ENCODE measurements at places on chromosomes 2 and 18. TPM values are rescaled to one million over a fixed set of nuclear protein-coding genes. Genes with fewer than 3 reads are reported as not detected.

- DNase-seq: no peak
Observed at GRCh38 chr2:223538920-223539440, 63.2 kb downstream of the SCG2 start.

Gene MYO3B
- not detected for total RNA-seq

GRCh38 chr2:182887753-182888415, 21.4 kb upstream of the FRZB start:
- DNase-seq: no peak

Gene CCDC141
- 32.4 TPM for total RNA-seq

DNA sequence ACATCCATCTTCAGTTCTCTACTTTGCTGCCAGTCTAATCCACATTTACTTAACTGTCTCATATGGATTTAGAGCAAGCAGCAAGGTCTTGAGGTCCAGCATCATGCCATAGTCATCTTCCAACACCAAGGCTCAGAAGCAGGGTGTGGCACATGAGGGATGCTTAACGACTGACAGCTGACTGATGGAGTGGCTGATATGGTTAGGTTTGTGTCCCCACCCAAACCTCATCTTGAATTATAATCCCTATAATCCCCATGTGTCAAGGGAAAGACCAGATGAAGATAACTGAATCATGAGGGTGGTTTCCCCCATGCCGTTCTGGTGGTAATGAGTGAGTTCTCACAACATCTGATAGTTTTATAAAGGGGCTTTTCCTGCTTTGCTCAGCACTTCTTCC, 257.3 kb downstream of the NBAS start:
- peak; percentile 59 for DNase-seq

GRCh38 chr2:129400826-129401225, 578.6 kb upstream of the RAB6C start:
- no peak for DNase-seq

Gene CCDC102B
- total RNA-seq: 22.1 TPM

GRCh38 chr2:187541086-187542085, 12.8 kb downstream of the TFPI start:
- DNase-seq: peak; percentile 80

GRCh38 chr2:96157649-96158553, 12.7 kb upstream of the DUSP2 start:
- DNase-seq: no peak

Gene NT5C1B
- not detected for total RNA-seq

DNA sequence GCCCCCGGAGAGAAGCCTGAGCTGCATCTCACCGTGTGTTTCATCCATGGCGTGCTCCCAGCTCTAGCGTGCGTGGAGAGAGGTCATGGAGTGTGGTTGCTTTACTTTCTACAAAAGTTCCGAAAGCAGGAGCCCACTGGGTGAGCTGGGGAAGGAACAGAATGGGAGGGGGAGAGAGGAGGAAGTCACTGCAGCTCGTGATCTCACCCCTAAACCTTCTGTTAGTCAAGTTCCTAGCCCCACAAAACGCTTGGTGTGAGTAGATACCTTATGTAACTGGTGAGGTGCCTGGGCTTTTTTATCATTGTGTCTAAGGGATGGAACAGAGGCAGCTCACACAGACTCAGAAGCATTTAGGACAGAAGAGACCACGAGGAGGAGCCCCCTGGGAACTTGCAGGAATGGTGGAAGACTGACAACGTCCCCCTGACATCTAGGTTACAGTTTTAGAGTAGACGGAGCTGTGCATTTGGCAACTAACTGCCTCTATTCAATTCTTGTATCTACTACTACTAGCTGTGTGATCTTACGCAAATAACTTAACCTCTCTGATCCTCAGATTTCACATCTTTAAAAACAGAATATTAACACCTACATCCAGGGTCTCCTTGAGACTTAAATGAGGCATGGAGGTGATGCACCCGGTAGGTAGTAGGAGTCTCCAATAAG, 123.3 kb downstream of the ARL4C start:
- DNase-seq: no peak

Gene IL1R2
- total RNA-seq: not detected

GRCh38 chr18:9109523-9109922, 7.0 kb downstream of the NDUFV2 start:
- DNase-seq: no peak

- DNase-seq: no peak
Observed at GRCh38 chr2:85799215-85799956, 45.6 kb downstream of the ATOH8 start.

Gene TSPYL6
- total RNA-seq: not detected

DNA sequence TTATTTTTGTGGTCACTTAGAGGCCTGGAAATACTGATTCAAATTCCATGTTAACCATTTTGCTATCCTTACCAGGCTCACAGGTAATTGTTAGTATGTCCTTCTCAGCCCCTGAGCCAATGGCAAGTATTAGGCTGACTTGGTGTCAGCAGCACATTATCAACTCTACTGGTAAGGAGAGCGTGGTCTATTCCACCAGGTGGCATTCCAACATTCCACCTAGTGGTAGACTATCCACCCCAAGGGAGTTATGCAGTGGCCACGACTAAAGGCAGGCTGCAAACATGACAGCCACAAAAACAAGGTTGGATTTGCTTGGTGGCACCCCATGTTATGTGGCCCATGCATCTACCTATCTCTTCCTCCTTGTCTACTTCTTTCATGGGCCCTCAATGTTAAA, 31.8 kb upstream of the GCC2 start:
- DNase-seq: peak; percentile 59

Gene FABP1
- total RNA-seq: not detected

- DNase-seq: no peak
Observed at GRCh38 chr2:42673989-42674579, 89.9 kb downstream of the OXER1 start.

Gene LPIN2
- total RNA-seq: 22.9 TPM

Gene LAMA1
- total RNA-seq: 0.62 TPM

- DNase-seq: no peak
Observed at GRCh38 chr2:225097035-225097434, 54.8 kb upstream of the DOCK10 start.

- no peak for DNase-seq
Observed at GRCh38 chr2:225428360-225428759, 28.9 kb downstream of the NYAP2 start.

Gene GPR75
- 0.94 TPM for total RNA-seq

DNA sequence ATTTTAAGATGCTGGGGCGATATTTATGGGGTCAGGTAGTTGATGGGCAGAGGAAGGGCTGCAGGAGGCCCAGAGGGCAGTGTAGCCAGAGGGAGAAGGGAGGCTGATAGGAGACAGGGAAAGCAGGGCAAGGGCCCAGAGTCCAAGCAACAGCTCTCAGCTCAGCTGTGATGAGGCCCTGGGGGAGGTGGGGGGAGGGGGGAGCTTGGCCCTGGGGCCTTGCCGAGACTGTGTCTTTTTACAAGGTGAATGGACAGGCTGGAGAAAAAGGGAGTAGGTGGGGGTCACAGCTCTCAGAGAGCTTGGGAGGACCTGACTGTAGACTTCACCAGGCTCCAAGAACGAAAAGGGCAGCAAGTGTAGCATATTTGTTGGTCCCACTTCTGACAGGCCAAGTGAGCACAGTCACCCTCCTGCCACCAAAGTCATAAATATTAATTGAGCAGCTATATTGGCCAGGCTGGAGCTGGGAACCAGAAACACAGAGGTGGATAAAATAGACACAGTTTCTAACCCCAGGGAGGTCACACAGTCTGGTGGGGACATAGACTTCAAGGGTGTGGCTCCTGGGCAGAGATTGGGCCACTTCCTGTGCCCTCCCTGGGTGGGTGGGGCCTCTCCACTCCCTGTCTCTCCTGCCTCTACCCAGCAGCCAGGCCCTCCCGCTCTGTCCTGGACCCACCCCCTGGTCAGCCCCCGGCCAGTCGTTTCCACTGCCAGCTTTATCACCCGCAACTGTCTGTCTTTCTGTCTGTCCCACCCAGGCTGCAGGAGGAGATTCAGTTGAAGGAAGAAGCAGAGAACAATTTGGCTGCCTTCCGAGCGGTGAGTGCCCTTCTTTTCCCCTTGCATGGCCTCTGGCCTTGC, 1.4 kb downstream of the DES start:
- peak; percentile 81 for DNase-seq

- peak; percentile 75 for DNase-seq
Observed at GRCh38 chr2:5696404-5696944, 4.3 kb downstream of the SOX11 start.

DNA sequence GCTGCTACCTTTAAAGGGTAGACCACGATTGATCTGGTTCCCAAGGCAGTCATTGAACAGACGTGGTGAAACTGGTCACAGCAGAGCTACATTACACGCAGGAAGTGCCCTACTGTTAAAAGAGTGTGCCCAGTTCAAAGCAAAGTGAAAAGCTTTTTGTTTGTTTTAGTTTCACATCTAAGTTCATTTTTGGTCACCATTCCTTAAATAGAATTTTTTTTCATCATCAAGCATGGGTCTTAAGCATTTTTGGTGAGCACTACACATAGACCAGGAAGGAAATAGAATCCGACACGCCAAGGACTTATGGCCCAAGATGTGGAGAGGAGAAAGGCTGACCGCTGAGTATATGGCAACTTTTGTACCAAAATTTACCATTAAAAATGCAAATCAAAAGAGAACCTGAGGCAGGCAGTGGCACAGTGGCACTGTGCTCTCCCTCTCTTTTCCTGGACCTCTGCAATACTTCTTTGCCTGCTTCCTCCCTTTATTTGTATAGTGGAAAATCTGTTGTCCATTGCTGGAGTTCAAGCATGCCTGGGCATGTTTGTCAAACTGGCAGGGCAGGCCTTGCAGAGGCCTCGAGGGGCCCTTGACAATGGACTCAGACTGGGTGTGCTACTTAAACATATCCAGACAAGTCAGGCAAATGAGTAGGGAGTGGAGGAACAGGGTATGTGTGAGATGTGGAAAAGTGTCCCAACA, 42.6 kb upstream of the HNRNPA3 start:
- DNase-seq: peak; percentile 29

DNA sequence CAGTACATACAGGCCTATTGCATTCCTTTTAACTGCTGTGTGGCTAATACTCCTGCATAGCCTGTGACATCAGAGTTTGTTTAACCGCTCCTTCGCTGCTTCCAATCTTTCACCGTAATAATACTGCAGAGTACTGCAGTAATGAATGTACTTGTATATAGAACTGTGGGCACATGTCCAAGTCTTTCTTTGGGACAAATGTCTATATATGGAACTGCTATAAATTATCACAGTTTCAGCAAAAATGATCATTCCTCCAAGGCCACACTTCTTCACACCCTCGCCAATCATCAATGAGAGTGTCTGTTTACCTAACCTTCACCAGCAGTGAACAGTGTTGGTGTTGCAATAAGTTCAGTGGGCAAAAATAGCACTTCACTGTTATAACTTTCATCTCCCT, 230.4 kb downstream of the SP3 start:
- no peak for DNase-seq

Gene ARHGAP28
- 17.8 TPM for total RNA-seq

- no peak for DNase-seq
Observed at GRCh38 chr2:99754210-99754609, 264.4 kb upstream of the REV1 start.

GRCh38 chr18:12606592-12607315, 51.2 kb downstream of the SPIRE1 start:
- DNase-seq: peak; percentile 44

GRCh38 chr2:190637281-190637734, 11.6 kb upstream of the NAB1 start:
- peak; percentile 6 for DNase-seq

GRCh38 chr2:170284205-170284604, 106.3 kb downstream of the MYO3B start:
- no peak for DNase-seq

- DNase-seq: no peak
Observed at GRCh38 chr2:180732337-180732736, 248.1 kb upstream of the UBE2E3 start.

DNA sequence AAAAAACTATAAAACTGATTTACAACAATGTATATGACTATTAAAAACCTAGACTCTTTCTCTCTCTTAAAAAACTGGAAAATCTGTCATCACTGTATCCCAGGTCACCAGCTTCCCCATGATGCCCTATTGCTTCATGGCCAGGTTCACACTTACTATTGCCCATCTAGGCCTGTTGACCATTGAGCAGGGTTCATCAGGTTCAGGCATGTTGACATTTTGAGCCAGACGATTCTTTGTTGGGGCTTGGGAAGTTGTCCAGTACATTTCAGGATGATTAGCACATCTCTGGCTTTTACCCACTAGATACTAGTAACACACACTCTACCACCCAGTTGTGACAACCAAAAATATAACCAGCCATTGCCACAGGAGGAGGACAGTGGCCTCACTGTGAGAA, 26.9 kb upstream of the RAB27B start:
- peak; percentile 56 for DNase-seq

Gene FAM110C
- total RNA-seq: not detected

Measured in myocyte (in vitro differentiated cells).